ENCODE measurements at places on chromosomes 4 and X.

- no peak overlapping the region for H3K4me3 ChIP-seq
- peaks cover 45% of the 10 kb centered on the region for H3K36me3 ChIP-seq
- no peaks in the 10 kb centered on the region for H3K27me3 ChIP-seq
- peaks cover 19% of the 10 kb centered on the region for H3K4me1 ChIP-seq
- no peak for DNase-seq
Observed at GRCh38 chr4:48028696-48029095, 12.1 kb downstream of the NIPAL1 start.

DNA sequence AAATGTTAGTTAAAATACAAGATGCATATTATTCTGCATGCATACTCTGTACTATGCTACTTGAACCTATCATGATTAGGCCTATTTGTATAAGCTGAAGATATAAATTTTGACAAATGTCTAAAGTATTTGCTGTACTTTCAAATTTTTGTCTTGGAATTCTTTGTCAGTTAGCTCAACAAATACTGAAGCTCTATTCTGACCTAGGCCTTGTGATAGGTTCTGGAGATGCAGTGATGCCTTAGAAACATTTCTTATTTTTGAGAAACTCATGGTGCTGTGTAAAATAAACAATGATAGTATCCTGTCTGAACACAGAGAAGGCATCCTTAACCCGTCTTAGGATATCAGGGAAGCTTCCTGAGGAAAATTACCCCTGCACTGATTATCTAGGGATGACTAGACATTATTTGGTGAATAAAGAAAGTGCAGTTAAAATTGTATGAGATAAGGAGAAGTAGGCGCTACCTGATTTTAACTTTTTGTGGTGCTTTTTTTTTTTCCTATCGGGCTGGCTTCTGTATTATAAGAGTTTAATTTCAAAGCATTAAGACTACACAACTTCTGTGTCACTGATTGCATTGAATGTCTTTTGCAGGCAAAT is 43.4 kb downstream of the MOB1B start:
- no peak for DNase-seq
- H3K27ac ChIP-seq = no peak overlapping the region
- no peaks in the 10 kb centered on the region for H3K4me1 ChIP-seq
- H3K36me3 ChIP-seq = no peaks in the 10 kb centered on the region
- no peak overlapping the region for H3K4me3 ChIP-seq

DNA sequence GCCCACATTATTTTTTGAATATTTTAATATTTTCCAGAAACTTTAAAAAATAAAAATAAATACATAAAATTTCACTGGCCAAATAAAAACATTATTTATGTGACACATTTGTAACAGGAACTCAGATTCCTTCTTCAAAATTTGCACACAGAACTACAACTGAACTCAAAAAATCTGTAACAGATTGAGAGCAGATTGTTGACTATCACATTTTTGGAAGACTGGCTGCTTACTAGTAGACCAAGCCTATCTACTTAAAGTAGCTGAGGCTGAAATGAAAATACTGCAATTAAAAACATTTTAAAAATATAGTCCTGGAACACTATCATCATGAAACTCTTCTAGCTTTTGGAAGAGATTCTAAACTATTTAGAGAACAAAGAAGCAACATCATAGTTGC is 203.9 kb downstream of the SH3BGRL start:
- no peak for DNase-seq
- no peaks in the 10 kb centered on the region for H3K4me1 ChIP-seq
- H3K27me3 ChIP-seq = no peaks in the 10 kb centered on the region

- no peaks in the 10 kb centered on the region for H3K27me3 ChIP-seq
- H3K4me3 ChIP-seq = no peak overlapping the region
- no peaks in the 10 kb centered on the region for H3K36me3 ChIP-seq
- DNase-seq = no peak
- no peaks in the 10 kb centered on the region for H3K4me1 ChIP-seq
Observed at GRCh38 chrX:100417681-100418080, 7.6 kb upstream of the PCDH19 start.

DNA sequence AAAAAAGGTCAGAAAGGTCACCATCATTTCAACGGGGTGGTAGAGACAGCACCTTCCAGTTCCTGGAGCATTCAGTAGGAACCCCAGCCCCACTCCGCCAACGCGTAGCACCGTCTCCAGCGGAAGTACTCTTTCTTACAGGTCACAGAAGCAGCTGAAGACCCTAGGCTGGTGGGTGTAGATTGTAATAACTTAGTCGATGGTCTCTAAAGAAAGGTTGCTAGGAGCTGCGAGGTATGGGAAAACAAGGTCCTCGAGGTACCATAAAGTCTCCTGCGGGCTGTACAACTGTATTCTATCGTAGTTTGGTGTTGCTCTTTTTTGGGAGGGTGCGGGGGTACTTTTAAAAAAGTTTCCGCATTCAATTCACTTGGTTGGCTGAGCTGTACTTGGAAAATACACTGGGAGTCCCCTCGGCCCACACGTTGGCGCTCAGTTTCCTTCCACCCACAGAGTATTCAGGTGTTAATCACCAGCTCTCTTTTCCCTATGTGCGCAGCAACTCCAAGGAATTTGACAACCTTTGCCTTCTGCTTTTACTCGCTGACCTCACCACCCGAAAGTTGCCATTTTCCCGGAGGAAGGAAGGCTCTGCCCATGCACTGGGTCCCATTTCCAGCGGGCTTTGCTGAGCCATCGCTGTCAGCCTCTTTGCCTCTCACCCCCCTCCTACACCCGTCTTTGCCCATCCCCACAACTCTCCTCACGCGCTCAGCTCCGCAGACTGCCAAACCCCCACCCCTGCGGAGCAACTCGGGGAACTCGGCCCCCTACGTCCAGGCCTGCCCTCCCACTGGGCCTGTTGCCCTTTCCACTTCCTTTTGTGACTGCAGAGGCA is 4.8 kb upstream of the SOX3 start:
- peaks cover 6% of the 10 kb centered on the region for H3K27me3 ChIP-seq
- no peak overlapping the region for H3K27ac ChIP-seq
- H3K36me3 ChIP-seq = no peaks in the 10 kb centered on the region
- H3K4me3 ChIP-seq = no peak overlapping the region
- H3K4me1 ChIP-seq = no peaks in the 10 kb centered on the region
- no peak for DNase-seq

DNA sequence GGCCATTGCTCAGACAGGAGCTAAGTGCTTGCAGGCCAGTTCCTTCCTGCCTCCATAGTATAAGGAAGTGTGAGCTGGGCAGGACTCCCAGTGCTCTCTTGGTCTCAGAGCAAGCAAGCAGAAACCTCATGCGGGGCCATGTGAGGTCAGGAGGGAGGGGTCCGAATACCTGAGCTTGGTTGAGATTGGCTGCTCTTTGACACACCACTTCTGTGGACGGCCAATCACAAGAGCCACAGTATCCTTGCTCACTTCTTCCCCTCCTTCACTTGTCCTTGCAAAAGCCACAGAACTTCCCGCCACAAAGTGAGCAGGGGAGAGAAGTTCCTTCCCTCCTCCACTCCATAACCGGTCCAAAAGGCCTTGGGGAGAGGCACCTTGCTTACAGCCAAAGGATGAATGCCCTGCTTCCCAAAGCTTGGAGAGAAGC is 56.7 kb downstream of the PRPS1 start:
- no peaks in the 10 kb centered on the region for H3K27me3 ChIP-seq
- H3K4me3 ChIP-seq = no peak overlapping the region
- no peaks in the 10 kb centered on the region for H3K36me3 ChIP-seq

DNA sequence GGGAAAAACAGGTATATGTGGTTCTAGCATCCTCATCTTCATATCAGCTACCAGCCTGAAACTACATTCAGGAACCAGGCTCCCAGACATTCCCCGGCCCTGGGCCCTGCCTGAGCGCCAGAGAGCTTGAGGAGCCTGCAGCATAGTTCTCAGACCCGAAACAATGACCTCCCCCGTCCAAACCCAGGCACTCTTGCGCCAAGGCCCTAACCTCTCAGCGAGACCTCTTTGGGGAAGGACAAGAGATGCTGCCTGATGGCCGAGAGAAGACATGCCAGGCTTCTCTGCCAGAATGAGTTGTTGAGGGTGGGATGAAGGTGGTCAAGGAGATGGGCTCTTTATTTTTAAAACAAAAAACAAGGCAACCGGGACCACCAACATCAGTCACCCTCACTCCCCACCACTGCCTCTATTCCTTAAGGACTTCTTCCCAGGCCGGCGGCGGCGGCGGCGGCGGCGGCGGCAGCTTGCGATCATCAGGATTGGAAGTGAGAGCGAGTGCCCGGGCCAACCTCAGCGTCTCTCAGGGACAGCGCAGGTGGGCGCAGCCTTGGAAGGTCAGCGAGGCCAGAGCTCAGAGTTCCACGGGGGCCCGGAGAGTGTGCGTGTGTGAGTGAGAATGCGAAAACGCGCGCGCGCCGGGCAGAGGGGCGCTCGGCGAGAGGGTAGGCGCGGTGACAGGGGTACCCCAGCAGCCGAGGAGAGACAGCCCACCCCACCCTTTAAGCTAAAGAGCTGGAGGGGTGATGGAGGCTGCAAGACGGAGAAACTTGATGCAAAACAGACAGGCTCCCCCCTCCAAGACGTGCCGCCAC is 601 bp downstream of the INPP4B start:
- no peaks in the 10 kb centered on the region for H3K27me3 ChIP-seq
- peak; percentile 17 for DNase-seq
- H3K4me3 ChIP-seq = peak overlapping the region; percentile 91
- 0 out of 2 replicates have a peak overlapping the region, but pooled peaks have one; percentile 13 for H3K27ac ChIP-seq
- no peaks in the 10 kb centered on the region for H3K36me3 ChIP-seq

GRCh38 chrX:19388064-19388679 is 44.4 kb downstream of the PDHA1 start:
- no peak overlapping the region for H3K4me3 ChIP-seq
- no peaks in the 10 kb centered on the region for H3K36me3 ChIP-seq
- no peak overlapping the region for H3K27ac ChIP-seq
- no peaks in the 10 kb centered on the region for H3K4me1 ChIP-seq
- DNase-seq = no peak

DNA sequence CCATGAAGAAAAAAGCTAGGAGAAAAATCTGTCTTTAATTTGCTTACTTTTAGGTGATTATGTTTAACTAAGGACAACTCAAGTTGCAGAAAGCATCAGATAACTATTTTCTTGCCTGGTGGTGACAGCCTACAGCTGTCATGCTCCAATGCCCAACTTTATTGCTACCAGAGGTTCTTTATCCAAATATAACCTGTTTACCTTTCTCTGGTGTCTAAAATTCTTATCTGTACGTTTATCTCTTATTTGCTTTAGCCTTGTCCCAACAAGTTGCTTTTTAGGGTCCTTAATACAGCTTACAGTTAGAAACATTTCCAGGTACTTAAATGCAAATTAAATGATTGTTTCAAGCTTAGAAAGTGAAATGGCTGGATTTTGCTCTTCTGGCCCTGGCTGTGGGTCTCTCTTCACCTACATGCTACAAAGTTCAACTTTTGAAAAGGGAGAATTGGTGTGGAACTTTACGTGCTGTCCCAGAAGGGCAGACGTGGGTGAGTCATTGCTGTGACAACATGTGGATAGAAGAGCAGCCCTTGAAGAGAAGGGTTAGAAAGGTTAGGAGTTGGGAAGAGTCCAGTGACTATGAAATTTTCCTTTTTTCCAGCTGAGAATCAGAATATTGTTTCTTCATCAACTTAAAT is 60.7 kb downstream of the HPGD start:
- no peak overlapping the region for H3K4me3 ChIP-seq
- DNase-seq = no peak
- no peaks in the 10 kb centered on the region for H3K4me1 ChIP-seq
- no peaks in the 10 kb centered on the region for H3K36me3 ChIP-seq

- no peaks in the 10 kb centered on the region for H3K27me3 ChIP-seq
- H3K4me1 ChIP-seq = no peaks in the 10 kb centered on the region
- H3K4me3 ChIP-seq = no peak overlapping the region
- H3K27ac ChIP-seq = no peak overlapping the region
- H3K36me3 ChIP-seq = no peaks in the 10 kb centered on the region
Observed at GRCh38 chr4:172751550-172751949, 417.1 kb upstream of the GALNT7 start.

DNA sequence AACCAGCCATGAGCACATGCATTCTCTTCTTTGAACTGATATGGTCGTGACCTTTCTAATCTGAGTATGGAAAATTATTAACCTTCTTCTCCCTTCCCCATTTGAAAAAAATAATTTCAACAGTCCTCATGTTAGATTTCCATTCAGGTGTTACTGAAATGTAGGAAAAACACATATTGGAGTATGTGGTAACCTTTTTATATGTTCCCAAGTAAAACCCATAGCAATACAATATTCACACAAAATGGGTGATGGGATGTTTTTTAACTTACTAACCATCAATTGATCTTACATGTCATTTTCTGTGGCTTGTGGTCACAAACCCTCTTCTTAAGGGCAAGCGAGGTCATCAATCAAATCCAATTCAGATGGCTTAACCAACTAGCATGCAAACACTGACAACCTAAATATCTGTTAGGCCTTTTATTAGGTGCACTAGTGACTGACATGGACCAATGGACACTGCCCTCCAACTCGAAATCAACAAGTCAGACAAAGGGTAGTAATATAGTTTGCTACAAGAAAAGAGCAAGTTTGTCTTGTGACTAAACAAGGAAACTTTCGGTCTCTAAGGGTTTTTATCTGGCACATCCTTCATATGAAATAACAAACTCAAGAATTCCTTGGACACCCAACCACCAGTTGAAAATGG is 74.3 kb downstream of the CAMK2D start:
- no peaks in the 10 kb centered on the region for H3K36me3 ChIP-seq
- no peak overlapping the region for H3K4me3 ChIP-seq
- H3K4me1 ChIP-seq = no peaks in the 10 kb centered on the region
- no peak for DNase-seq
- no peak overlapping the region for H3K27ac ChIP-seq
- no peaks in the 10 kb centered on the region for H3K27me3 ChIP-seq

- no peaks in the 10 kb centered on the region for H3K27me3 ChIP-seq
- no peaks in the 10 kb centered on the region for H3K4me1 ChIP-seq
- H3K4me3 ChIP-seq = no peak overlapping the region
- no peak for DNase-seq
- no peaks in the 10 kb centered on the region for H3K36me3 ChIP-seq
Observed at GRCh38 chr4:30854531-30854930, 134.4 kb downstream of the PCDH7 start.

DNA sequence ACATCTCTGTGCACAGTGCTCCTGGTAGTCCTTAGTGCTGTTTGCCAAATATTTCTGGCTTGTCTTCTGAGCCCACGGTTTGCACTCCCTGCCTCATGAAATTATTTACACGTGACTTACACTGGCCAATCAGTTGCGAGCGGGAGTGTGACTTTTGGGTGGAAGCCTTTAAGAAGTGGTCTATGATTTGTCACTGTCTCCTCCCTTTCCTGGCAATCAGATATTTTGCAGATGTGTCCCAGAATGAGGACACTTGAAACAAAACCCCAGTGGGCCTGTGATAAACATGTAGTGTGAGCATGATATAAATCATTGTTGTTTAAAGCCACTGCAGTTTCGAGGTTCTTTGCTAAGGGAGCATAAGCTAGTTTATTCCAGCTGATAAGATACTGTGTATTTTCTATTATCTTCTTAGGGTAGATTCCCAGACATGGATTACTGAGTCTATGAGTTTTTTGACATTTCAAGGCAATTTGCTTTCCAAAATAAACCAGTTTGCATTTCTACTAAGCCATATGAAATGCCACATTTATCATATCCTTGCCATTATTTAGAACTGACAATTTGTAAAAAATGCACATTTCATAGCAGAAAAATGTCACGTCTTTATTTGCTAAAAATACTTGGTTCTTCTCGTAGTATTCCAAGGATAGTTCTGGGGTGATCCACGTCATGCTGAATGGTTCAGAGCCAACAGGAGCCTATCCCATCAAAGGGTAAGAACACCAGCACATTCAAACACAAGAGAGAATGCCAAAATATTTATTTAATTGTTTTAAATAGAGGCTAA is 12.0 kb downstream of the BST1 start:
- no peaks in the 10 kb centered on the region for H3K27me3 ChIP-seq
- DNase-seq = no peak
- H3K36me3 ChIP-seq = no peaks in the 10 kb centered on the region
- H3K27ac ChIP-seq = no peak overlapping the region
- no peaks in the 10 kb centered on the region for H3K4me1 ChIP-seq
